NCI-H82 (cell line): ENCODE measurements at places on chromosomes 16 and 17.

- no peak for DNase-seq
These were observed 394 bp upstream of the CPD start for GRCh38 chr17:30378241-30378824.

- no peak for DNase-seq
These were observed 170.7 kb downstream of the NTN1 start for GRCh38 chr17:9192010-9192409.

GRCh38 chr16:27220991-27221390 lies 17.7 kb downstream of the KDM8 start:
- DNase-seq = no peak

DNA sequence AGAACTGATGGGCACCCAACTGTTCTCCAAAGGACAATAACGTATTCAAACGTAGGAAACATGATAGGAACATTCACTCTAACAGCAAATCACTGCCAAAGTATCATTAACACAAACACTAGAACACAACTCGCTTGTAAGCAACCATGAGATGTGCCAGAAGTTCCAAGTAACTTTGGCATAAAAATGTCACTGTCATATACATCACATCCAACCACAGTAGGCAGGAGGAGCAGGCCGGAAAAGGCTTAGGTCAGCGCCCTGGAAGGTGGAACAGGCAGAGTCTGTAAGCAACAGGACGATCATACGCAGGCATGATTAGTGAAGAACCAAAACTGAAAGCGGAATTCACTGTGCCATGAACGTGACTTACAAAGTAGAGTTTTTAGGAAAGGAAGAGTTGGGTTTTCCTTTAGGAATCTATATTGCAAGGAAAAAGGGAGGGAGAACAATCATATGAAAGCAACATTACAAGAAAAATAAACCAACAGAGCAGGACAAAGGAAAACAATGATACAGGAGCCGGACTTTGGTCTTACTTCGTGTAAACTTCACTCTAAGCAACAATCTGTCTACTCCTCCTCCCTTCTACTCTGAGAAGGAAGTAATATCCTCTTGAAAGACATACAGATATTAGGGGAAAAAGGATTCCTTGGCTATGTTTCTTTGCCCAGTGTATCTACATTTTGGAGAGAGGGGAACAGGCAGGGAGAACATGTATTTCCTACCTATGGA lies 52.3 kb downstream of the YWHAE start:
- no peak for DNase-seq

DNA sequence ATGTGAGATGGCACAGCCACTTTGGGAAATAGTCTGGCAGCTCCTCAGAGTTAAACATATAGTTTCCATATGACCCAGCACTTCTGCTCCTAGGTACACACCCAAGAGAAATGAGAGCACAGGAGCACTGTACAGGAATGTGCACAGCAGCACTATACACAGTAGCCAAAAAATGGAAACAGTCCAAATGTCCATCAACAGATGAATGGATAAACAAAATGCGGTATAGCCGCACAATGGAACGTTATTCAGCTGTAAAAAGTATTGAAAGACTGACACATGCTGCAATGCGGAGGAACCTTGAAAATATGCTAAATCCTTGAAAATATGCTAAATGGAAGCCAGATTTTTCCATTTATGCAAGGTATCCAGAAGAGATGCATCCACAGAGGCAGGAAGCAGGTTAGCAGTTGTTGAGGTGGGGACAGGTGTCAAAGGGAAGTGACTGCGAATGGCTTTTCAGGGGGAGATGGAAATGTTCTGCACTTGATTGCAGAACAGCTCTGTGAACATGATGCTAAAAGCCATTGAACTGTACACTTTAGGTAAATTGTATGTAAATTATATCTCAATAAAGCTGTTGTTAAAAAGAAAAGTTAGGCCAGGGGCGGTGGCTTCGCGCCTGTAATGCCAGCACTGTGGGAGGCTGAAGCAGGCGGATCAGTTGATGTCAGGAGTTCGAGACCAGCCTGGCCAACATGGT lies 80.7 kb downstream of the MPRIP start:
- no peak for DNase-seq

DNA sequence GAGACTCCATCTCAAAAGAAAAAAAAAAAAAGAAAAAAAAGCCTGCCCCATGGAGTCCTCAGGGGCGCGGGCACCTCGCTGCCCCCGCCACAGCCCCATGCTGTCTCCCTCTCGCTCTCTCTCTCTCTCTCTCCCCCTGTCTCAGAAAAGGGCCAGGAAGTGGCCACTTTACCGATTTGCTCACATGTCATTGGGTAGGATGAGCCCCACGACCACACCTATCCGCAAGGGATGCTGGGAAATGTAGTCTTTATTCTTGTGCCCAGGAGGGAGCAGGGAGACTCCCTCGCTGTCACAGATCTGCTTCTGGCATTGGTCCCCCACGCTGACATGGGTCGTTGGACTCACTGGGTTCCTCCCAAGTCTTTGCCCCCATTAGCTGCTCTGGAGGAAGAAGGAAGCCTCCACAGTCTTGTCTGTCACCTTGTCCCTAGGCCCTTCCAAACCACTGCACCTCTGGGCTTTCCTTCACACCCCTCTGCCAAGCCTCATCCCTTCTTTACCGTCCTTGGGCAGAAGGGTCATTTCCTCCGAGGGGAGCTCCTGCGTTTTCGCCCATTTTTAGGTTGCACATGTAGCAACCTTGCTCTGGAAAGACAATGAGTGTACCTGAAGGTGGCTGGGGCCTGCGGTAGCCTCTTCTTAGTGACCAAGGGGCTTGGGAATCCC lies 6.9 kb upstream of the GJD3 start:
- peak; percentile 69 for DNase-seq

DNA sequence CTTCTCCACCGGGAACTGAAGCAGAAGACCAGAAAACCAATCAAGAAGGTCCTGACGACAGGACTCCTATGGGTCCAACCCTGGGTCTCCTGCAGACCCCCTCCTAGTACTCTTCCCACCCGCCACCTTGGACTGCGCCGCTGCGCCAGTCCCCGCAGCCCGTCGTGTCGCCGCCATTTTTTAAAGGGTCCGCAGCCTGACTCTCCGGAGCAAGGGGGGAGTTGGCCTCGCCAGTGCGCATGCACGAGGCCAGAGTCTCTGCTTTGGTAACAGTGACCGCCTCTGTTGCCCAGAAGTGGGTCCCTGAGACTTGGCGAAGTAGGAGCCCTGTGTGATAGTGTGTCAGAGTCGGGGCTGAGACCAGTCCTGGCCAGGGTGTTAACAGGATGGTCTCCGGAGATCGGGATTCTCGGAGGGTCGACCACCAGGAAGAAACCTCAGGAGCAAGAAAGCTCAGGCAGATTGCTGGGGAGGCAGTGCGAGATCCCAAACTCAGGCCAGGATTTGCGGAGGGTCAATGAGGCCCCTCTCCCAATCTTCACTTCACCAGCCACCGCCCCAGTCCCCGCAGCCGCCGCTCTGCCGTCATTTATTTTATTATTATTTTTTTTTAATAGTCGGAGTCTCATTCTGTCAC lies 612.5 kb downstream of the KCNJ18 start:
- no peak for DNase-seq

GRCh38 chr16:53056392-53056881 lies 1.6 kb downstream of the CHD9 start:
- DNase-seq = no peak

- DNase-seq = no peak
These were observed 1.8 kb downstream of the KRT15 start for GRCh38 chr17:41516830-41517283.

DNA sequence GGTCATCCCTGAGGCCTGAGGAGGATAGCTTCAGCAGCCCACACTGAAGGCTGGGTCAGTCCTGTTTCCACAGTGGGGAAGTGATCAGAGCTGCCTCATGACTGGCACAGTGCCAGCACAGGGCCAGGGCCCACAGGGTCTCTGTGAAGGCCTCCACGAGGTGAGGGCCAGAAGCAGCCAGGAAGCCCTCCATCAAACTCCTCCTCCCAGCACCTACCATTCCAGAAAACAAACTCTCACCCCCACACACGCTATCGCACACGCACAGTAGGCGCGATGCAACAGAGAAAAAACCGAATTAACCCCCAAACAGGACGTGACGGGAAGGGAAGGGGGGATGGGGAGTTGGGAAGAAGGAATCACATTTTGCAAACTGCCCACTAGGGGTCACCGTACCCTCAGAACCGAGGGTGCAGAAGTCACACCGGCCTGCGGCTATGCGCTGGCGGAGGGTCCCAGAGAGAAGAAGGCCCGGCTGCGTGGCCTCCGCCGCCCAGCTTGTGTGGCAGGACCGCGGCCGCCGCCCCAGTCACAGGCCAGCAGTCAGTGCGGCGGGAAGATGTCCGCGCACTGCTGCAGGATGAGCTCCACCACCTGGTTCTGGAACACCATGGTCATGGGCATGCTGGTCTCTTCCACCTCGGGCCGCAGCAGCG lies 37.6 kb downstream of the ARHGAP27 start:
- DNase-seq = peak; percentile 85

- DNase-seq = peak; percentile 8
These were observed 162.4 kb upstream of the TOX3 start for GRCh38 chr16:52709306-52709705.

DNA sequence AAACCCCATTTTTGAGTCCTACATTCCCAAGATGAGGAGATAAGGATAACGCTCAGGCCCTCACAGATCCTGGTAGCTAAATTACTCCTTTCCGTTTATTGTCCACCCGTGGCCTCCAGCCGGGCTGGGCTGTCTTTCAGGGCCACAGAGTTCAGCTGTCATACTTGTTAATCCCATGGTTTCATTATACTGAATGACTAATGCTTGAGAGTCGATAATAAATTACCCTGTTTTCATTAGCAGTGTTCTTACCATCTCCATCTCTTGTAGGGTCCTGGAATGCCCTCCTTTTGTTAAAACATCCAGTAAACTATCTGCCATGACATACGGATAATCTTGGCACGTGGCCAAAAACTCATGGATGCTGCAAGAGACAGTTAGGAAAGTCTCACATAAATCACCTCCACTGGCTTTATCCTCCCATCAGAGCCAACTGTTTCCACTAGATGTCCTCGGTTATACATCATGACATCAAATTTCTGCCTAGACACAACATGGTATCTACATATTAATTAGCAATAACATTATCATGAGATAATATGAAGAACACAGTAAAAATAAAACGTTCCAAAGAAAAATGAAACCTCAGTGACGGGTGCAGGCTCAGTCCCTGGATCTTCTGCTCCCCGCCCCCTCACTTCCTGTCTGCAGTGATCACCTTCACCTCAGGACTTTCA lies 45.3 kb downstream of the BRD7 start:
- peak; percentile 92 for DNase-seq

DNA sequence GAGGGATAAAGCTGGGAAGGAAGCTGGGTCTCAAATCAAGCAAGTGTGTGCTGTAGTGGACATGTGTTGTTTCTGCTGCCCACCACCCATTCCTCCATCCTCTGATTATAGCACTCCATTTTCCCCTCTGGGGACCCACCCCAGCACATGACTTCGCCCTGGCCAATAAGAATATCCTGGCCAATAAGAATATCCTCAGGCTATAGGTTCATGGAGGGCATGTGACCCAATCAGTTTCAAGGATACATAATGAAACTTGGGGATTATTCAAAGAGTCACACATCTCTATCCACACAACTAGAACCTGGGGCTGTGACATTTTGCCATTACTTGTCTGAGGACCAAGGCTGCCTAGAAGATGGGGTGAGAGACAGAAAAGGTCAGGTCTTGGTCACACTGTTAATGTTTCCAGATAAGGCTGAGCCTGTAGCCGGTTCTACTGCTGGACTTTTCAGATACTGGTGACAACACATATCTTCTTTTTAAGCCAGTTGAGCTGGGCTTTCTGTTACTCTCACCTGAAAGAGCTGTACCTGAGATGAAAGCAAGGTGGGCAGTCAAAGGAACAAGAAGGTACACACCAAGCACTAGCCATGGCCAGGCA lies 33.7 kb downstream of the MYO18A start:
- DNase-seq = no peak

DNA sequence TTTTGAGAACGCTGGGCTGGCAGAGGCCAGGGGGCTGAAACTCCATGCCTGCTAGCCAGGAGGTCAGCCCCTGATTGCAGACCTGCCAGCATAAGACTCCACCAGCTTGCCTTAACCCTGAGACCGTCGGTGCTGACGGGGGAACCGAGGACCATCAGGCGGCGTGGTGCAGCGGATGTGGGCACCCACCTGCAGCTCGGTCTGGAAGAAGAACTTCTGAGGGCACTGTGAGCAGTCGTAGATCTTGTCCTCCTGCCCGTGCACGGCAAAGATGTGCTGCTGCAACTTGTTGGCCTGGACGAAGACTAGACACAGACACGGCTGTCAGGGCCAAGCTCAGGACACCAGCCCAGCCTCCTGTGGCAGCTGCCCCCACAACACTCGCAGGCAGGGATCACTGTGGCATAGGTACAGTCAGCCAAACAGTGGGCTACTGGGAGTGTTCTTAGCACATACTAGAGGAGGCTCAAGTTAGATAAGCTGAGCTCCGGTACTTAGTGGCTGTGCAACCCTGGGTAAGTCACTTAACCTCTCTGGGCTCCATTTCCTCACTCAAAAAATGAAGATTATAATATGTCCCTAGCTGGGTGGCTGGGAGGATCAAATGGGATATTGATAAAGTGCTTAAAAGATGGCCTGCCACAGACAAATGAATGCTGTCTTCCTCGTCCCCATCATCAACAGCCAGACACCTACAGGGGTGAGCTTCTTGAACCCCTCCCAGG lies 150.0 kb downstream of the C16orf78 start:
- no peak for DNase-seq

DNA sequence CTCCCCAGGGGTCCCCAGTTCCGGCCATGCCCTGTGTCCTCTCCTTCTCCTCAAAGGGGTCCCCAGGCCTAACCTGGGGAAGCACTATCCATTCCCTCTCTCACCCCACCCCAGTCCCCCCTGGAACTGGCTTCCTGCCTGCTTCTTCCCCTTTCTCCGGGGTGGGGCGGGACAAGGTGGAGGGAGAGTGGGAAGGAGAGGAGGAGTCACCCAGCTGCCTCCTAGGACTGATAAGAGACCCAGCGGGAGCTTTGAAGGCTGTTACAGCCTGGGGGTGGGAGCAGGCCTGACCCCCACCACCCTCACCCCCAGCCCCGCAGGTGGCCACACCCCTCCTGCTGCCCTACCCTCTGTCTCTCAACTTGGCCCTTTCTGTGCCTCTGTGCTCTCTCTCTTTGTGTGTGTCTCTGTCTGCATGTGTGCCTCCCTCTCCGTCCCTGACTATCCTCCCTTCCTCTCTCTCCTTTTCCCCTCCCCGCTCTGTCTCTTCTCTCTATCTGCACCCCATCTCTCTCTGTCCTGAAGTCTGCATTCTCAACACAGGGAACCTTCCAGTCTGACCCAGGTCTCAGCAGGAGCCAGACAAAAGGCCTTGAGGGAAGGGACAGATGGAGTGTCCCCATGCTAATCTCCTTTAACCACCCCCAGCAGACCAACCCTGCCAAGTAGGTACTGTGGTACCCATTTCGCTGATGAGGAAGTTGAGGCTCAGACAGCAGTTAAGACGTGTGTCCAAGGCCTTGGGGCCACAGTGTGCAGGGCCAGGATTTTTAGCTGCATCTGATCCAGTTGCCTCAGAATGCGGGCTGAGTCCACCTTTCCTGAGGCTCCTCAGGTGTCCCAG lies 66.1 kb downstream of the RAB11FIP4 start:
- no peak for DNase-seq

GRCh38 chr16:48546774-48547173 lies 63.2 kb downstream of the N4BP1 start:
- no peak for DNase-seq
